ENCODE measurements at places on chromosomes 4 and X.

- no peak for DNase-seq
Measured at GRCh38 chrX:16319929-16320328, 152.6 kb downstream of the MAGEB17 start.

GRCh38 chrX:9188117-9188516 is 154.2 kb upstream of the FAM9B start:
- peak; percentile 51 for DNase-seq

DNA sequence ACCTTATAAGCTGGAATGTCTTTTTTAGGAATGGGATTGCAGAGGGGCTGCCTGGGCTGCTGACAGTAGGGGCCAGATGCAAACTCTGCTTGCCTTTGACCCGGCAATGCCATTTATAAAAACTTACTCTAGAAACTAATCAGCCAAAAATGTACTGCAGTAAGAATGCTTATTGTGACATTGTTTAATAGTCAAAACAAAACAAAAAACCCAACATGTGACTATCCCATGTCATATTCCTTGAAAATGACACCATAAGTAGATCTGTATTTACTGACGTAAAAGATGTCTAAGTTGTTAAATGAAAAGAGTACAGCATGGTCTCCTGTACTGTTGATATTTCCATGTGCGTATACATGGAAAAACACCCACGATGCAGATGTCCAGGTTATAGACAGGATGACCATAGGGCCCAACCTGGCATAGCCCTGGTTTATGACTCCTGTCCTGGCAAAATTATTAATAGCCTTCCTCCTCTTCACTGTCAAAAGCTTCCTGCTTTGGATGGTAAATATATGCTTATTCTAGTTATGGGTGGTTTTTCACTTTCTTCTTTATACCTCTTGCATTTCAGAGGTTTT is 138.9 kb downstream of the PTTG2 start:
- DNase-seq = no peak

GRCh38 chrX:153625271-153626024 is 21.6 kb upstream of the DUSP9 start:
- DNase-seq = no peak

DNA sequence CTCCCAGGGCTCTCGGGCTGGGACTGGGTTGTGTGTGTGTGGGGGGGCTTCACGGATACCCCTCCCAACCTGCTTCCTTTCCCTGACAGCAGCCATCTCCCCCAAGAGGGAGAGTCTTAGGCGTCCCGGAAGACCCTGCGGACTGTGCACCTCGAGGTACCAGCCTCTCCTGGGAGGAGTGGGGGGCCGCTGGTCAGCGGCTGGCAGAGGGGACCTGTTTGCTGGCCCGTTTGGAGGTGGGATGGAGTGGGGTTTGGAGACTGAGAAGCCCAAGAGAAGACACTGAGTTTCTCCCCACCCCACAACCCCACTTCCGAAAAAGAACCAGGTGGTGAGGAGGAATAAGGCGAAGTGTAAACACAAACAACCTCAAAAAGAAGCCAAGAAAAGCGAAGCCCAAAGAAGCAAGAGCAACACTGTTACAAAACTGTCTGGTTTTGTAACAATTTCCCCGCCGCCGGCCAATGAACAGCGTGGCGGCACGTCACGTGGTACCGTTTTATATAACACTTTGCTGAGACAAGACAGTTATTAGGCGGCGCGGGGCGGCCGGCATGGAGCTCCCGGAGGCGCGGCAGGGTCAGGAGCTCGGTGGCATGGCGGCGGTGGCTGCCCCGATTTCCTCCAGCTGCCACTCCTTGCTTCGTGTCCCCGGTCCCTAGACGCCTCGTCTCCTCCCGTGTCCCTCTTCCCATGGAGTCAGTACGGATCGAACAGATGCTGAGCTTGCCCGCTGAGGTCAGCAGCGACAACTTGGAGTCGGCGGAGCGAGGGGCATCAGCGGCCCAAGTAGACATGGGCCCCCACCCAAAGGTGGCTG is at the start of gene LONRF3:
Gene LONRF3, plus strand, starts transcription at position 531 of the 820 bp plus-strand sequence. Its CDS starts 163 bp downstream, at position 694.
- peak; percentile 30 for DNase-seq

DNA sequence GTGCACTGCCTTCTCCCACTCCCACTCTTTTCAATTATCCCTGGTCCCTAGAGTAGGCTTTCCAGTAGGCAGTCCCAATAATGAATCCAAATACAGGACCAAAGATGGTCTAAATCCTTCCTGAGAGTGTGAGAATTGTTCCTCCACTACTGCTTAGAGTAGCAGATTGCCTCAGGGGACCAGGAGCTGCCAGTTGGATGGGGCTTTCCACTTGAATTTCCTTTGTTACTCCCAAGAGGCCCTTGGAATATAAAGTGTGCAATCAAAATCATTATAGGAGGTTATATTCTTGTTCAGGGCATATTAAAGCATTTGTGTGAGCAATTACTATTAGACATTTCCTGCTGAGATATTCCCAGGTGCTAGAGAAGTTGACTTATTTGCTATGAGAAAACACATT is 156.6 kb upstream of the TLL1 start:
- peak; percentile 77 for DNase-seq

DNA sequence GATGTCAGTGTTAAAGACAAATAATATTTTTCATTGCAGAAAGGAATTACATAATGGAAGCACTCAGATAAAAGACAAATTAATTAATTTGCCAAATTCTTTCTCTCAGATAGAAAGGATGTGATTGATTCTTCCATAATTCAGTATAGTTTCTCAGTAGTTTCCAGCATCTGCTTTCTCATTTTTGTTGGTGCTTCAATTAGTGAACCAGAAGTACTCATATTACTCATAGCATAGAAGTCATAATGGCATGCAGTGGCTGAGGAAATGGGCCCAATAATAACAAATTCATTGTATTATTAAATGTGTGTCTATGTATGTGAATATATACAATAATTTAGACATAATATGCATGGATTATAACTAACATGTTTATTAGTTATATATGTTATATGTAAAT is 393.3 kb upstream of the TRAM1L1 start:
- no peak for DNase-seq

DNA sequence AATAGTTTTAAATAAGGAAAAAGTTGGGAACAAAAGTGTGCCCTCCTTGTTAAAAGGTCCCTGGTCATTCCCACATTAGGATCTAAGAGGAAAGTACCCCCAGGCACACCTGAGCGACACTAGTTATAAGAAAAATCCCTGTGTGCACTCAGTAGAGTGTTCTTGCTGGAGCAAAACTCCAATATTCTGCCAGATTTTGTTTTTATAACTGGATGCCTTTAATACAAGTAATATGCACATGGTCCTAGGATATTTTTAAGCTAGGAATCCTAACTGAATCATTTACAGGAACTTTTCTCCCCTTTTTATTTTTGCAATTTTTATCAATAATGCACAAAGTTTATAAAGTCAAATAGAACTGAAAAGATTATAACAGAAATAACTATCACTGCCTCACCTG is 68.6 kb downstream of the BEND4 start:
- no peak for DNase-seq

DNA sequence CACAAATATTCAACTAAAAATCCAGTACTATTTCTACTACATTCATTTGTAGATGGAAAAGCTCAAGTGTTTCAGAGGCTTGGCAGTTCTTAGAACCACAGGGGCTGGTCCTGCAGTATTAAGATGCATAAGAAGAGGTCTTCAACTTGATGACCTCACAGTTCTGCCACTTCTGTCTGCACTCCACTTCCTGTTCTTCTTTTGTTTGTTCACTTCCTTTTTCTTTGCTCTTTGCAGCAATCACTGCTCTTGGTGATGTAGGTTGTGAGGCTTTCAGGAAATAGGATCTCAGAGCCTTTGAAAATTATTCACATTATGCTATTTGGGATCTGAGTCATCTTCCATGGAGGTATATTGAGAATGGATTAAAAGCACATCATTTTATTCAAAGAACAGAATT is 602.0 kb upstream of the CPEB2 start:
- DNase-seq = no peak
